ENCODE measurements at places on chromosomes 16 and 17.
A peak's percentile ranks its signal among the peaks of the same experiment; 100 is the strongest.

GRCh38 chr17:44909681-44910144, 5.6 kb downstream of the GFAP start:
- peak; percentile 71 for DNase-seq

DNA sequence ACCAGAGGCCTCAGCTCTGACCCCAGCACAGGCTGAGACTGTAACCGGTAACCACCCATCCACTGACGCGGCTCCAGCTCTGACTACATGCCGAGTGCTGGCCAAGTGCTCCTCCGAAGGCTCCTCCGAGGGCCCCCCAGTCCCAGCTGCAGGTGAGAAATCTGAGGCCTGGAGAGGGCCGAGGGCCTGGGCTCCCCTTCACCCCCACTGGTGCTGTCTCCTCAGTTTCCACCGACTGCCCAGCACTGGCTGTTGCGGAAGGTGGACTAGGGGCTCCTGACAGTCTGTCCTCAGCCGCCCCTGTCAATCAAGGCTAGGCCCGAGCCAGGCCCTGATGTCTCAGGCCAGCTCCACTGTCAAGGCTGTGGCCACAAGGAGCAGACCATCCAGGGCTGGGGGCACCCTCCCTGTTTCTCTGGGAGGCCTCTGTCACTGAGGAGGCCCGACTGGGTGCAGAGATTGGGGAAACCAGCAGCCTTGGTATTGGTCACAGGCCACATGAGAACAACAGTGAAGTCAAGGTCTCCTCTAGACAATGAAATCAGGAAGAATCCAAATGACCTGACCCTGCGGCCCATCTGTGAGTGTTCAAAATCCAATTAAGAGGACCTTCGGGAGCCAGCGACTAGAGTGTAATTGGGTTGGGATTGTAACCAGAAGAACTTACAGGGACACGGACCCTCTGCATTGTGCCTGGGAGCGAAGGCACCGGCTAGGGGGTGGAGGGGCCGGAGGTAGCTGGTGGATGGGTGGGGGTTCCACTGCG, 5.1 kb downstream of the TMEM235 start:
- no peak for DNase-seq

DNA sequence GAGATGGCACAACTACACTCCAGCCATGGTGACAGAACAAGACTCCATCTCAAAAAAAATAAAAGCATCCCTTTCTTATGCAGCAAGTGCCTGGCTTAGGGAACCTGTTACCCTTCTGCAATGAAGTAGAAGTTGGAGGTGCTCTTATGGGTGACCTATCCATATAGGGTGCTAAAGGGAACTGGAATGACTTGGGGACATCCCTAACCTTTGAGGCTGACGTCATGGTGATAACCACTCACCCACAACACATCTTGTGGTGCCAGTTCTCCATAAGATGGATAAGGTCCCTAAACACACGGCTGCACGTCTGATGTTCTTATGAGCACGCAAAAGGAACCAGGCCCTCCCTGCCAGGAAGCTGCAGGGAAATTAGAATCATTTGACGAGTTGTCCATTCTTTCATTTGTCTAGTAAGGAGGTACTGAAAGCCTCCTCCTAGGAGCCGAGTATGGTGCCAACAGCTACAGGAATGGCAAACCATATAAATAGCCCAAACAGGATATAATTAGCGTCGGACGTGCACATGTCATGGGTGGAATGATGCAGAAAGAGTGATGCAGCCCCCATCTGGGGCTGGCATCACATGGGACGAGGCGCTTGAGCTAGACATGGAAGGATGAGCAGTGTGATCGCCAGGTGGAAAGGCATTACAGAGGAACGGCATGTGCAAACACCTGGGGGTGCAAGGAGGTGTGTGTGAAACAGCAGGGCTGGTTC, 52.5 kb downstream of the ARHGAP27 start:
- no peak for DNase-seq

GRCh38 chr16:25633549-25633948, 58.2 kb upstream of the HS3ST4 start:
- DNase-seq: no peak

- DNase-seq: no peak
These were observed 26.8 kb downstream of the GNA13 start for GRCh38 chr17:65029605-65030336.
